ENCODE measurements at places on chromosomes 2 and 18.
A peak's percentile ranks its signal among the peaks of the same experiment; 100 is the strongest.

DNA sequence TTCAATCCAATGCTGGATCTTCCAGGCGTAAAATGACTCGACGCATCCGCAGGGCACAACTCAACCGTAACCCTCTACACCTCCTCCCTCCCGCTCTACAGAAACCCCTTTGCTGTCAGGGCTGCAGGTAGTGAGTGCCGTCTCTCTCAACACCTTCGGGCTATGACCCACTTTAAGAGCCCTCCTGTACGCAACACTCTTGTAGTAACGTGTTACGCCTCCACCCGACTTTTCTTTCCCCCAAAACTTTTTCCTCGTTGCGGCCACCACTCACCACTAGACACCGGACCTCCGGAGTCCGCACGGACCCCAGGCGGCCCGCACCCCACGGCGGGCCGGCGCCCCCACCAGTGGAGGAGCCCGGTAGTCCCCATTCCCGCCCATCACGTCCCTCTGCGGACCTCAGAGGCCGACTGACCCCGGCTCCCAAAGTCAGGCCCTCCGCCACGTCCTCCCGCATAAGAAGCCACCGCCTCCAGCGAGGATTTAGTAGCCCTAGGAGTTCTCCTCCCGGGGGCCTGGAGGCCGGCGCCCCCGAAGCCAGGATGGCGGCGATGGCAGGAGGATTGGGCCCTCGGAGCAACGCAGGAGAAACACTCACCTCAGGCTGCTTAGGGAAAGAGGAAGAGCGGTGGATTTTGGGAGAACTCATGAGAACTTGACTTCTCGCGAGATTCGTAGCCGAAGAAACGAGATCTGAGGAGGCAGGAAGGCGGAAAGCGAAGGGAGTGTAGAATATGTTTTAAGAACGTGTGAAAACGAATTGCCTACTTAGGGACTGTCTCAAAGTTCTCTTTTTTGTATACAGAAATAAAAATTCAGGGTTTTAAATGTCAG, 5.0 kb upstream of the C18orf32 start:
- DNase-seq: peak; percentile 99

GRCh38 chr2:225326969-225327368, 72.5 kb upstream of the NYAP2 start:
- DNase-seq: no peak

- DNase-seq: no peak
Measured at GRCh38 chr2:27870724-27871123, 19.5 kb downstream of the RBKS start.

GRCh38 chr18:63979409-63979920, 9.6 kb downstream of the SERPINB8 start:
- DNase-seq: peak; percentile 71

- peak; percentile 43 for DNase-seq
Measured at GRCh38 chr18:49447810-49448745, 12.4 kb downstream of the DYM start.

DNA sequence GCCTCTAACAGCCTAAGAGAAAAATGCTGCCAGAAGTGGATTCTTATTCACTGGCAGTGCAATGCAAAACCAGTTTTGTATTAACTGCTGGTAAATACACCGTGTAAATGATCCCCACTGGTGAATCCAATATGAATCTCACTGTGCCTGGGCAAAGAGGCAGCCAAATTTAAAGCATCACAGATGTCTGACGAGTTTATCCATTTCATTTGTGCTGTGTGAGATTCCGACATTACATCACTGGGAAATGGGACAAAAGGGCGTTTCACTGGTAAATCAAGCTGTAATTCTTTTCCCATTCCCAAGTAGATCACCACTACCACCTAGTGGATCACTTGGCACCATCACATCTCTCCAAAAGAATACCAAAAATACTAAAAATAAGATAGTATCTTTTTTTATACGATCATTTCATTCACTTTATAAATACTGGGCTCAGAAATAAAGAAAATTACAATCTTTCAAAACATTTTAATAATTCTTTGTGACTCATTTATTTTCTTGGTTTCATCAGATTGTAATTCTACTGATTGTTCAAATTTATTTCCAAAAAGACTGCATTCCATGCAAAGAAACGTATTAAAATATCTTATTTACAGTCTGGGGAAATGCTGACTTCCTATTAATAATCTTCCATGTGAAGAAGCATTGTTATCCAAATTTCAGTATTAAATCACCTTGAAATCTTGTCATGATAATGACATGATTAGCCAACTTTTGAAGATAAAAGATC, 125.6 kb downstream of the GRB14 start:
- peak; percentile 58 for DNase-seq

GRCh38 chr18:47175283-47175897, 774 bp downstream of the IER3IP1 start:
- DNase-seq: no peak

DNA sequence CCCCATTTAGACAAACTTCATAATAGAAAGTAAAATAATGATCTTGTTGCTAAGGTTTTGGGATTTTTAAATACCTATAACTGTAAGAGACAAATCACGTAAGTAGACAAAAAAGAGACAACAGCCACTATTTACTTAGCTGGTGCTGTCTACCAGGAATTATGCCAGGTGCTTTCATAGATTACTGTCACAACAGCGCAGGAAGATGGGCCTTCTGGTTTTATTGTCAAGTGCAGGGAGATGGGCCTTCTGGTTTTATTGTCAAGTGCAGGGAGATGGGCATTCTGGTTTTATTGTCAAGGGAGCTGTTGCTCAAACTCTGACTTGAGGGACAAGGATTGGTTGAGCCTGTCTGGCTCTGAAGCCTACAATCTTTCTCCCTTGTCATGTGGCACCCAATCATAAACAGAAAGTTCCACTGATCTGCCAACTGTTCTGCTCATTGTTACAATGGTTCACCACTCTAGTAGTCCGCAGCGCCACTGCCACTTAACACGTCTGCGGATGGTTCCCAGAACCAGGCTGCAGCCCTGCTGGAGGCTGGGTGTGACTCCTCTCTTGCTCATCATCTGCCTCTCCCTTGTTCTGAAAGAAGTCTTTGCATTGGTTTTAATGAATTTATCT, 95.0 kb downstream of the RNF144A start:
- DNase-seq: peak; percentile 76

GRCh38 chr2:200877443-200877842, 11.4 kb downstream of the PPIL3 start:
- DNase-seq: no peak

DNA sequence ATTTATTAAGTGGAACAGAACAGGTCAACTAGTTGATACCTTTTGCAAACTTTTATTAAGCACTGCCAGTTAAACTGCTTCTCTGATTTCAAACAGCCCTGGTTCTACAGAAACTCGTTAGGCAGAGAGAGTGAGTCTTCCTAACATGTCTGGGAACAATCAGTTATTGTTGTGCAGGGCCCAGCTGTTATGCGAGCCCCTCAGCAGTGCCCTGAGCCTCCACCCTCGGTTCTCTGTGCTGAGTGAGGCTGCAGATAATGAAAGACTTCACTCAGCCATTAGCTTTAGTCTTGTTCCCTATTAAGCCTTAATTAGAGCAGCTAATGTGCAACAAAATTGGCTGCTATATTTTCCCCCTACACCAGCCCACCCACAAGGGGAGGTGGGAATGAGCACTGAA, 39.6 kb downstream of the KCTD18 start:
- no peak for DNase-seq

- no peak for DNase-seq
Measured at GRCh38 chr2:39881494-39881893, 102.4 kb upstream of the THUMPD2 start.

DNA sequence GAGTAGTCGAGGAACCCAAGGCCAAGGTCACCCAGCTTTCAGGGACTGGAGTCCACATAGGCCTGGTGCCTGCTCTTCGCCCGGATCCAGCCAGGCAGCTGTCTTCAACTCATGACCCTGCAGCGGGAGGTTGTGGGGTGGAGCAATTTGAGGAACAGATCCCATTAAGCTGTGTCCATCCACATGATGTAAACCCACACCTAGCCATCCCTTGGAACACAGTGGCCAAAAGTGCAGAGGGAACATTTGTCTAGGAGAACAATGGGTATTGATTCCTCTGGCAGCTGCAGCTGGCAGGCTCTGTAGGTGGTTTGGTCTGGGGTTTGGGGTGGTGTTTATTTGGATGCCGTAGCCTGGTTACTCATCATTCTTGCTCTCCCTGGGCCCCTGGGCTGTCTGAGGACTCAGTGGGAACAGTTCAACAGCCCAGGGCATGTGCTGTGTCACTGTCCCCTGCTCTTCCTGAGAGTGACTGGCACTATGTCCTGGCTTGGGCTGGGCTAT, 99.4 kb downstream of the TFCP2L1 start:
- DNase-seq: no peak

DNA sequence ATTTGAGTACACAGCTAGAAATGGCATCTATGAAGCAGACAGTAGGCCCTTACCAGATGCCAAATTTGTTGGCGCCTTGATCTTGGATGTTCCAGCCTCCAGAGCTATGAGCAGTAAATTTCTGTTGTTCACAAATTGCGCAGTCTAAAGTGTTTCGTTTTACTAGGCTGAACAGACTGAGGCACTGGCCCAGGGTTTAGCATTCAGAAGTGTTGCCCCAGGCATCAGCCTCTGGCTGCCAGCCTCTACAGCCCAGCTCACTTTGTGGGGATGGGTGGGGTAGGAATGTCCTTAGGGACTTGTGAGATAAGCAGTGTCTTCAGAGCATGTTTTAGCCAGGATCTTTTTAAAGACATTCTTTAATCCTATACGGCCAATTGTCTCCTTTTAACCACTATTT, 51.5 kb upstream of the MGAT5 start:
- peak; percentile 56 for DNase-seq

GRCh38 chr2:96798733-96799622, 17.1 kb upstream of the CNNM3 start:
- no peak for DNase-seq

GRCh38 chr2:133977405-133977804, 276.5 kb upstream of the MGAT5 start:
- no peak for DNase-seq

GRCh38 chr2:136115183-136115761, 2.7 kb downstream of the CXCR4 start:
- DNase-seq: no peak

DNA sequence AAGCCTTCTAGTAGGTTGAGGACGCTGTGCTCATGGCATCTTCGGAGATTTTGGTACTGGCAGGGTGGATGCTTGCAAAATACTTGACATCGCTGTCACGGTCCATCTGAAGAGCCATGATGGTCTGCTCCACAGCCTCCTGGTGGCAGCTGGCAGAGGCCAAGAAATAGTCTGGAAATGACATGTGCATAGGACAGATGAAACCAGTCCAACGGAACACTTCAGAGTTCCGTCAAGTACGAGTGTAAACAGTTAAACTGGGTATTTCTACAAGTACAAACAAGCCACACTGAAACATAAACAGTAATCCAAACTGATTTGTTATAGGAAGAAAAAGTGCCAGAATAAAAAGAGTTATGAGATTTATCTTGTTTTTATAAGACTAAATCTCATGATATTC, 66.6 kb downstream of the PPP4R1 start:
- DNase-seq: no peak

DNA sequence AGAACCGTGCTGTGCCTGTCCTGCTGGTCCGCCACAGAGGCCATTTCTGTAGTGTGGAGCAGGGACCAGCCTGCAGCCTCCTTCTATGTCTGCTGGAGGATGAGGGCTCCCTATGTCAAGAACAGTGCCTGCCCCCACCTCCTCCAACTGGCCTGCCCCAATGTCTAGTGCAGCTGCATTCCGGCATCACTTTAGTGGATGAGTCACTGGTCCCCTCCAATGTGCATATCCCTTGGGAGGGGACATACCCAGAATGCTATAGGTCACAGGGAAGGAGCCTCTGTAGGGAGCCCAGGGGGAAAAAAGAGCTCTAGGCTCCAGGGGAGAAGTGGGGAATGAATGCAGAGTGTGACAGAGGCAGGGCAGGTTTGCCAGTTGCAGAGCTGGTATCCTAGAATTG, 219.6 kb downstream of the CELF4 start:
- DNase-seq: no peak

- DNase-seq: no peak
Measured at GRCh38 chr2:233689501-233689900, 3.2 kb upstream of the UGT1A6 start.

- no peak for DNase-seq
Measured at GRCh38 chr2:120798567-120799247, 63.0 kb downstream of the GLI2 start.

- DNase-seq: no peak
Measured at GRCh38 chr2:62382122-62382521, 123.9 kb downstream of the TMEM17 start.

DNA sequence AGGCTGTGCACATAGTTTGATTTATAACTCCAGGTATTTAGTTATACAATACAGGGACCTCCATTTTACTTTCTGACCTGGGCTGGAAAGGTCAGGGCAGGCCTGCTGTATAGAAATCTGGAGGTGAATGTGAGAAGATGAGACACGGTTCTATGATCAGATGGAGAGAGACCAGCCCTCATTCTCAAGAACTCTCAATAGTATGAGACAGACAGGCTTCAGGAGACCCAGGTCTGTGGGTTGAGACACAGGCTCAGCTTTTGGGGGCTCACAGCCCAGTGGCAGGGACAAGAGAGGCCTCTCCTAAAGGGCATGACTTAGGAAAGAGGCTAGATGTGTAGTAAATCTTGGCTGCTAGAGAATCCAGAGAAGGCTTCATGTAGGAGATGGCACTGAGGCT, 719 bp upstream of the ATP6V1B1 start:
- no peak for DNase-seq

- no peak for DNase-seq
Measured at GRCh38 chr2:24203029-24203786, 28.4 kb downstream of the FAM228A start.

GRCh38 chr2:102137138-102137537, 5.4 kb upstream of the IL1R1 start:
- DNase-seq: no peak

DNA sequence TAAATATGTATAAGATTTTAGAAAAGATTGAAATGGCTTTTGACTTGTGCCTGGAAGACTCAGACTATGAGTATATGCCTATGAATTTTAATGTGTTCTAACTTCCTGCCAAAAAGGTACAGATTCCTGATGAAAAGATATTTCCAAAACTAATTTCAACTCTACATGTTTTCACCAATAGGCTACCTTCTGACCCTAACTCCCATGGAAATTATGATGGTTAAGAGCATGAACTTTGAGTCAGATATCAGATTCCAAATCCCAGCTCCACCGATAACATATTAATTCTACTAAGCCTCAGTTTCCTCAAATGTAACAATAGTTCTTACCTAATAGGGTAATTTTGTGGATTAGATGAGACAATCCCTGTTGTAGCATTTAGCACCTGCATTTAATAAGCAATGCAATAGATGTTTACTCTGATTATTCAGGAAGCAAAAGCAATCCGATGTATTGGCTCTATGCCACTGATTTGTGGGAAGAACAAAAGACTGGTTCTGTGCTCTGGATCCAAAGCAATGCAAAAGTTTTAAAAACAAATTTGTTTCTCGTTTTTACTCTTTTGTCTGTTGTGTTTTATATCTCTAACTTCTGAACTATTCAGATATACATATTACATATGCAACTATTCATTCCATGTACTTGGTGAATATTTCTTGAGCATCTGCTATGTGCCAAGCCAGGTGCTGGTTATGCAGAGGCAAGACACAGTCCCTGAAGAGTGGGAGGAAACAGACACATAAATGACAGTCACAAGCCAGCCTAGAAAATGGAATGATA, 115.4 kb downstream of the GATA6 start:
- no peak for DNase-seq

- peak; percentile 23 for DNase-seq
Measured at GRCh38 chr2:45070113-45070652, 60.9 kb upstream of the SIX2 start.

- DNase-seq: no peak
Measured at GRCh38 chr2:235510318-235510717, 16.5 kb downstream of the AGAP1 start.
